Heart left ventricle (tissue), 16 donors: ENCODE measurements at places on chromosomes 11 and 22. TPM values are rescaled to one million over a fixed set of nuclear protein-coding genes. Genes with fewer than 3 reads are reported as not detected.

Gene WNT11
- 8.0 TPM for total RNA-seq

Gene FAM180B
- 0.50 TPM for total RNA-seq

Gene CECR2
- 6.8 TPM for total RNA-seq

Gene OR52J3
- not detected for total RNA-seq

Gene ADM
- 29.1 TPM for total RNA-seq

Gene NXPE2
- 0.14 TPM for total RNA-seq

Gene MMP27
- total RNA-seq: not detected

DNA sequence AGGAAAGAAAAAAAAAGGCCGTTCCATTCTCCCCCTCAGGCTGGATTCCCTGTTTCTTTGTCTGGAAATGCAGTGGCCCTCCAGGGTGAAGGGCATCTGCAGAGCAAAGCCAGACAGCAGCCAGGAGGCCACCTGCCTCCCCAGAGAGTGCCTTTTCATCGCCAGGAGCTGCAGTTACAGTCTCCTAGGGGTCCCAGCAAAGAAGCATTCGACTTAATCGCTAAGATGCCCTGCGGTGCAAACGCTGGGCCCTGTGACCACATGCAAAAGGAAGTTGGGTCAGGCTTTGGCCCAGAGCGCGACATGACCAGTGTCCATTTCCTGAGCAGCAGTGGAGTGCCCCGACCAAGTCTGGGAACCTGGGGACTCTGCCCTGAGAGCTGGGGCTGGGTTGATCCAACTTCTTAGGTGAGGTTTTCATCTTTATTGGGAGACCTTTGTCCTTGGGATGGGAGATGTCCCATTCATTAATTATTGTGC is 304.6 kb downstream of the OPCML start:
- H3K4me1 ChIP-seq: no peaks in the 10 kb centered on the region
- H3K4me3 ChIP-seq: no peak overlapping the region
- H3K27ac ChIP-seq: no peak overlapping the region
- DNase-seq: no peak

- H3K4me1 ChIP-seq: no peaks in the 10 kb centered on the region
- DNase-seq: peak; percentile 20
- H3K27ac ChIP-seq: no peak overlapping the region
- H3K27me3 ChIP-seq: no peaks in the 10 kb centered on the region
- no peaks in the 10 kb centered on the region for H3K36me3 ChIP-seq
- H3K4me3 ChIP-seq: no peak overlapping the region
Observed at GRCh38 chr22:44291265-44291664, 21.5 kb downstream of the SHISAL1 start.

DNA sequence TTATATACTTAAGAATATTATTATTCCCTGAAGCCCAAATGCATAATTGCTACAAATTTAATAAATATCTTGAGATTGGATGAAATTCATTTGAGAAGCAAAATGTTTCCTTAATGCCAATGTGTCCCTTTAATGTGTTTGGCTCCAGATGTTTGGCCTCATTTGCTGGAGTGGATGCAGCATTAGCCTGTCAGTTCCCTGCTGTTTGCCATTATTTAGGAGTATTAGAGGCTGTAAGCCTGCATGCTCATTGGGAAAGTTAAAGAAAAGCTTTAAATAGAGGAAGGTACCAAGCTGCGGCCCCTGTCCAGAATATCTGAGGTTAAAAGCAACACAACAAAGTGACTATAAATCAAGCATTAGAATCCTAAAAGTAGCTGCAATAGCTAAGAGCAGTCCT is 54.8 kb upstream of the PITPNB start:
- H3K27ac ChIP-seq: no peak overlapping the region
- DNase-seq: no peak

DNA sequence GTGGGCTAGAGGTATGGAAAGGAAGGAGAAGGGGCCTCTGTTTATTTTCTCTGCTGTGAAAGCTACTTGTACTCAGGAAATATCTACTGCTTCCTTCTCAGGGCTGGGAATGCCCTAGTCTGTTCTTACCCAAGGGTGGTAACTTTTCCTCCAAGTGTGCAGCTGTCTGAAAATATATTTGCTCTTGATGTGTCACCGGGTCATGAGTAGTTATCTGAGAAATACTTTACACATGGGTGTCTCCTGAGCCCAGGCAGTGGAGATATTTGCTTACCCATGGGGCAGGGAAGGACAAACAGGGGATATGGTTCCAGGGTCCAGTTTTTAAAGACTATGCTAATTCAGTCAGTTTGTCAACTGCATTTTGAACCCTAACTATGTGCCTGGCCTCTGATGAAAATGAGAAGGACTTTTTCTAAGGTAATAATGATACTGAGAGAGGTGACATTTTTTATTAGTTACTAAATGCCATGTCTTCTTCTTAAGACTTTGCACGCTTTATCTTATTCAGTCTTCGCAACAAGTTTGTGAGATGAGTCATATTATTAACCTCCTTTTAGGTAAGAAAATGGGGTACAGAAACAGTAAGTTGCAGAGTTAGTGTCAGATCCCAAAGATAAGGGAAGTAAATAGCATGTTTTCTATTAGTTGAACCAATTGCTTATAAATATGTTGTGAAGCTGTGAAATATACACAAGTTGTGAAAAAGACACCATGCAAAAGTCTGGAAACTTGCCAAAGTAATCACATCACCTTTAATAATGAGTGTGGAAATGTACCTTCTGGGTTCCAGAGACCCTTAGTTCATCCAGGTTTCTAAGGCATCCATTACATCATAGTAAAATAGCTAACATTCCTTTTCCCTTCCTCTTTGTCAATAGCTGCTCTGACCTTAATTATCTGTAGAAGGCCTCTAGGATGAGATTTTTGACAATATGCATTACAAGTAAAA is 22.9 kb downstream of the SYTL2 start:
- no peaks in the 10 kb centered on the region for H3K4me1 ChIP-seq
- no peak overlapping the region for H3K4me3 ChIP-seq
- DNase-seq: no peak
- no peaks in the 10 kb centered on the region for H3K36me3 ChIP-seq
- H3K27ac ChIP-seq: no peak overlapping the region
- H3K27me3 ChIP-seq: no peaks in the 10 kb centered on the region

GRCh38 chr11:13939961-13940906 is 22.3 kb upstream of the SPON1 start:
- no peaks in the 10 kb centered on the region for H3K27me3 ChIP-seq
- H3K36me3 ChIP-seq: no peaks in the 10 kb centered on the region
- no peak overlapping the region for H3K4me3 ChIP-seq
- no peak for DNase-seq
- no peaks in the 10 kb centered on the region for H3K4me1 ChIP-seq

- no peak overlapping the region for H3K4me3 ChIP-seq
- H3K27ac ChIP-seq: no peak overlapping the region
- no peaks in the 10 kb centered on the region for H3K36me3 ChIP-seq
- no peaks in the 10 kb centered on the region for H3K27me3 ChIP-seq
- no peak for DNase-seq
Observed at GRCh38 chr11:4882543-4882942, 843 bp downstream of the OR51T1 start.

DNA sequence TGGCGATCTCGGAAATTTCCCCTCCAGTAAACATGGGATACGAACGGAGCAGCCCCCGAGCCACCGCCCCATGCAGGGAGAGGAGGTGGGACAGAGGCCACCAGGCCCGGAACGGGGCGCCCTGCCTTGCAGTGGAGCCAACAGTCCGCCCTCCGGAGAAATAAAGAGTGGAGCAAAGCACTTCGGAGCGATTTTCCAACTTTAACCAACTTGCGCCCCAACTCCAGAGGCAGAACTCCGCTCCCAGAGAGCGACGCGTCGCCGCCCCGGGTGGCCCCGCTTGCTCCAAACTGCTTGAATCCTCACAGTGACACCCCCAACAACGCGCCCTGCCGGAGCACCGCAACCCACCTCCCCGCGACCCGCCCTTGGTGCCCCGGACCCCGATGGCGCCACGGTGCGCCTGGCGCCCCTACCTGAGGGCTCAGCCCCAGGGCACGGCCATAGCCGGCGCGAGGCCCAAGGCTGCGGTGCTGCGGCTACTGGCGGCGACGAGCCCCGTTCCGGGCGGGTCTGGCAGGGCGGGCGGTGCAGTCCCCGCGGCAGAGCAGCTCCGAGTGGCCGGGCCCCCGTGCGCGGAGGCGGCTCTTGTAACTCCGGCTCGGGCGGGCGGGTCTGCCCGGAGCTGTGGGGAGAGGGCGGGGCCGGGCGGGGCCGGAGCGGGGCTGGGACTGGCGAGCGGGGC is at the start of gene AHNAK:
TSS of gene AHNAK (minus strand) at position 563 of the 685 bp plus-strand sequence. CDS start 10,708 bp downstream, outside the sequence.
- peak within 1 kb of the TSS; percentile 99 for H3K4me3 ChIP-seq
- no peaks in the 10 kb centered on the region for H3K27me3 ChIP-seq
- H3K4me1 ChIP-seq: peaks cover 64% of the 10 kb centered on the region
- H3K27ac ChIP-seq: peak within 1 kb of the TSS; percentile 100

- H3K4me1 ChIP-seq: no peaks in the 10 kb centered on the region
- no peaks in the 10 kb centered on the region for H3K27me3 ChIP-seq
- no peak overlapping the region for H3K4me3 ChIP-seq
- H3K27ac ChIP-seq: no peak overlapping the region
Observed at GRCh38 chr11:46890665-46891064, 27.7 kb downstream of the LRP4 start.

- no peak overlapping the region for H3K4me3 ChIP-seq
- no peaks in the 10 kb centered on the region for H3K36me3 ChIP-seq
- DNase-seq: no peak
- no peaks in the 10 kb centered on the region for H3K27me3 ChIP-seq
Observed at GRCh38 chr11:70087446-70088167, 9.5 kb downstream of the ANO1 start.

DNA sequence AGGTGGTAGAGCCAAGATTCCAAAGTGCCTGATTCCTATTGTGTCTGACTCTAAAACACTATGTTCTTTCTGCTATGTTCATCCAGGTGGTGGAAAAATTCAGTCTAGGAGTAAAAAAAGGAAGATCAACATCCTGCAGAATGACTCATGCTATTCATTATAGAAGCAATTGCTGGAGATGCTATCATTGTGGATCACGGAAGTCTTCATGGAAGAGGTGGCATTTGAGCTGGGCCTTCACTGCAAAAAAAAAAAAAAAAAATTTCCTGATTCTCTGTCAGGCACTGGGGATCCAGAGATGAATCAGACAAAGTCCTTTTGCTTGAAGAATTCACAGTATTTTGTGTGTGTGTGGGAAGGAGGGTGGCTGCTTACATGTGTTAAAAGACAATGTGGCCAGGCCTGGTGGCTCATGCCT is 1.4 kb upstream of the UVRAG start:
- peaks cover 19% of the 10 kb centered on the region for H3K4me1 ChIP-seq
- H3K27ac ChIP-seq: peak overlapping the region; percentile 89
- H3K36me3 ChIP-seq: no peaks in the 10 kb centered on the region

GRCh38 chr22:27839057-27839660 is 37.6 kb upstream of the MN1 start:
- no peak overlapping the region for H3K4me3 ChIP-seq
- peaks cover 8% of the 10 kb centered on the region for H3K4me1 ChIP-seq
- H3K27ac ChIP-seq: no peak overlapping the region
- DNase-seq: no peak
- no peaks in the 10 kb centered on the region for H3K27me3 ChIP-seq

GRCh38 chr11:75849894-75850293 is 34.9 kb downstream of the UVRAG start:
- no peak for DNase-seq
- H3K4me3 ChIP-seq: no peak overlapping the region
- H3K4me1 ChIP-seq: no peaks in the 10 kb centered on the region
- H3K27ac ChIP-seq: no peak overlapping the region
- peaks cover 9% of the 10 kb centered on the region for H3K36me3 ChIP-seq

- no peak overlapping the region for H3K4me3 ChIP-seq
- no peak overlapping the region for H3K27ac ChIP-seq
- no peaks in the 10 kb centered on the region for H3K4me1 ChIP-seq
- no peaks in the 10 kb centered on the region for H3K36me3 ChIP-seq
- DNase-seq: no peak
Observed at GRCh38 chr11:17471501-17471900, 5.1 kb downstream of the ABCC8 start.

DNA sequence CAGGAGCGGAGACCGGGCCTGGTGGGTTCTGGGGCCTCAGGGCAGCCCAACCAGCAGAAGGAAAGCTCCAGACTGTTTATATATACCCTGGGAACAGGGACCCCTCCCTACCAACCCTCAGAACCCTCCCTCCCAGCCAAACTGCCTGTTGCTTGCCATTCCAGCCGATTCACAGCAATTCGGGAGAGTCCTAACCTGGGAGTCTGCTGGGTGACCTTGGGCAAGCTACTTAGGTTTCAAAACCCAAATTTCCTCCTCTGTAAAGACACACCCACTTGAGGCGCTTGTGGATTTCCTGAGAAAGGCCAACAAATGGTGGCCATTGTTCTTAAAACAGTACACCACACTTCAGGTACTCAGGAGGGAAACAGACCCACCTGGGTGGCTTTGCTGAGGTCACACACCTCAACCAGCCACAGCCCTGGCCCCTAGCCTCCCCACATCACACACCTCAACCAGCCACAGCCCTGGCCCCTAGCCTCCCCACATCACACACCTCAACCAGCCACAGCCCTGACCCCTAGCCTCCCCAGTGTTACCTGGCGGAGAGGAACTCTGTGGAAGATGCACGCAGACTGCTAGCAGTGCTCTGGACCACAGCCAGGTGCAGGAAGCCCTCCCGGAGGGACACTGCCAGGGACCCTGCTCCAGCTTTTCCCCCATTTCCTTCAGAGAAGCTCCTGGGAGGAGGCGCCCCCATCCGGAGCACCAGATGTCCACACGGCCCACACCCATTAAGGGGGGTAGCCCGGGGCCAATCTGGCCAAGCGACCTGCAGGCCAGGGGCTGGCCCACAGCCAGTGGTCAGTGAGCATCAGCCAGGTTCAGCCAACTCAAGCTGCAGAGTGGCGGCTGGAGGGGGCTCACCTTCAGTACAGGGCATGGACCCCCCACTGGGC is 6.2 kb downstream of the SHISA8 start:
- H3K36me3 ChIP-seq: peaks cover 33% of the 10 kb centered on the region
- H3K4me1 ChIP-seq: peaks cover 11% of the 10 kb centered on the region
- no peak overlapping the region for H3K4me3 ChIP-seq
- H3K27me3 ChIP-seq: peaks cover 12% of the 10 kb centered on the region
- H3K27ac ChIP-seq: no peak overlapping the region
- DNase-seq: no peak

GRCh38 chr22:49086606-49087157 is 741.0 kb downstream of the BRD1 start:
- H3K4me3 ChIP-seq: no peak overlapping the region
- no peaks in the 10 kb centered on the region for H3K27me3 ChIP-seq
- DNase-seq: no peak
- H3K27ac ChIP-seq: no peak overlapping the region
- no peaks in the 10 kb centered on the region for H3K4me1 ChIP-seq
- H3K36me3 ChIP-seq: no peaks in the 10 kb centered on the region

- DNase-seq: no peak
- H3K27me3 ChIP-seq: no peaks in the 10 kb centered on the region
- H3K27ac ChIP-seq: no peak overlapping the region
- H3K4me1 ChIP-seq: no peaks in the 10 kb centered on the region
- H3K36me3 ChIP-seq: no peaks in the 10 kb centered on the region
Observed at GRCh38 chr22:28348613-28349609, 330.7 kb downstream of the TTC28 start.

DNA sequence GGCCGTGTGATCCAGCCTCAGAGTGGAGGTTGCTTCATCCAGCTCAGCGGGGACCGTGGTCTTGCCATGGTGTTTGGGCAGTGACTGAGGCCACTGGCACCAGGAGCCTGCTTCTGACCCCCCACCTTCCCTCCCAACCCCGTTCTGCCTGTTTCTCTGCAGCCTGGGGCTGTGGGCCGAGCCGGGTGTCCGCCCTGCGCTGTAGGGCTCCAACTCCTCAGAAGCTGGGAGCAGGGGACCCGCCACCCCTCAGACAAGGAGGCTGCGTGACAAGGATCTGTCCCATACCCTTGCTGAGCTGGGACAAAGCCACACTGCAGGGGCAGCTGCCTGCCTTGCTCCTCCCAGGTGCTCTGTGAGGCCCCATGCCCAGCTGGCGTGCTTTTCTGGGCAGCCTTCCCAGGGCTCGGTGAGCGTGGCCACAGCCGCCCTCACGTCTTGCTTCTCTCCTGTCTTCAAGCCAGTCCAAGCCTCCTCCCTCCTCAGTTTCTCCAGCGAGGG is 11.7 kb upstream of the ARFGAP3 start:
- peak; percentile 71 for DNase-seq
- H3K4me1 ChIP-seq: peaks cover 12% of the 10 kb centered on the region
